ENCODE measurements at places on chromosomes 6 and 20.

DNA sequence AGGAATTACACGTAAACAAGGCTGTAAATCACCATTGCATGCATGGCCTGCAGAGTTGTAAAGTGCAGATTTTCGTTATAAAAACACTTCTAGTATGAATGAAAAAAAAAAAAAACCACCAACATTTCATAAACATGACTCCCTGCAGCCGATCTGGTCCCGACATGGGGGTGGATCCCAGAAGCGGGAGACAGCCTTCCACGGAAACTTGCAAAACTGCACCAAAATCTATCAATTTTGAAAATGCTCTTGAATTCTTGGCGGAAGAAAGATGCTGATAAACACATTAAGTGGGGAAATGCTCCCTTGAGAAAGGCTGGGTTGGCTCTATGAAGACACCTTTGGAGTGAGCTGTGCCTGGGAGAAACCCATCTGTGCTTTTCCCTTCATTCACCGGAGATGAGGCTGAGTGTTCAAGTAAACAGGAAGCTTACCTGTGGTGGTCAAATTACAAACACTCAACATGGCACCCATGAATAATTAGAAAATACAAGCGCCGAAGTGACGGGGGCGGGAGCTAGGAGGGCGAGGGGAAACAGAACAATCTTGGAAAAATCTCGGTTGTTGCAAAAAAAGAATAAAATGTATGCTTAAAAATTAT, 845 bp upstream of the ANKRD60 start:
- H3K27me3 ChIP-seq, result peaks cover 59% of the 10 kb centered on the region
- no peak for DNase-seq
- H3K4me1 ChIP-seq, result peaks cover 11% of the 10 kb centered on the region
- no peaks in the 10 kb centered on the region for H3K36me3 ChIP-seq

- H3K36me3 ChIP-seq, result no peaks in the 10 kb centered on the region
- no peaks in the 10 kb centered on the region for H3K27me3 ChIP-seq
- no peak for DNase-seq
- no peak overlapping the region for H3K4me3 ChIP-seq
These were observed 76.4 kb upstream of the HS3ST5 start for GRCh38 chr6:114419175-114419574.

DNA sequence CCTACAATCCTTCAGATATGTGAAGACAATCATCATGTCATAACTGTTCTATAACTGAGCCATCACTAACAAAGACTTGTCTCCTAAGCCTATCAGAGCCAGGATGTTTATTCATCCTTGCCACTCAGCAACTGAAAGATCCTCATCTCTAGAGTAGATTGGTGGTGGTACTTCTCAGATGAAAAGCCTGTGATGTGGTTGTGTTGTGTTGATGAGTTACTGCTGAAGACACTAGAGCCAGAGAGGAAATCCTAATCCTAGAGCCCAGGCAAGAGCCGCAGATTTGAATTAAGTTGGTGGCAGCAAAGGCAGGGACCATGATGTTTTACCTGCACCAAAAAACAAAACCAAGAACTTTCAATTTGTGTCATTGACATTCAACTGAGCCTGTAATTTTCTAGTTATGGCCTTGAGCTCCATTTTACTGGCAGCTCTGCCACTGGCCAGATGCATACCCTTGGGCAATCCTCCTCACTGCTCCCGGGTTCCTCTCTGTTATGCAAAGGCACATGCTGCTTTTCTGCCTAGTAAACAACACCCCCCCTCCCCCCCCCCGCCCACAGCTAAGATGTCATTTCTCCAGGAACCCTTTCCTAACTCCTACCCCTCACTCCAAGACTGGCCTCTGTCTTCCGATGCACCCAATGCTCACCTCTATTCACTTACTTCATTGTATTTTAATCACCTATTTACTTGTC, 50.2 kb upstream of the REV3L start:
- H3K4me3 ChIP-seq, result no peak overlapping the region
- DNase-seq, result no peak
- no peaks in the 10 kb centered on the region for H3K27me3 ChIP-seq
- no peaks in the 10 kb centered on the region for H3K36me3 ChIP-seq
- H3K4me1 ChIP-seq, result peaks cover 45% of the 10 kb centered on the region

GRCh38 chr20:22762576-22763256, 178.3 kb upstream of the FOXA2 start:
- H3K36me3 ChIP-seq, result no peaks in the 10 kb centered on the region
- no peaks in the 10 kb centered on the region for H3K4me1 ChIP-seq
- H3K4me3 ChIP-seq, result no peak overlapping the region
- H3K27me3 ChIP-seq, result no peaks in the 10 kb centered on the region

GRCh38 chr20:48613926-48614325, 213.9 kb downstream of the PREX1 start:
- H3K27me3 ChIP-seq, result peaks cover 2% of the 10 kb centered on the region
- DNase-seq, result no peak
- H3K27ac ChIP-seq, result no peak overlapping the region
- H3K36me3 ChIP-seq, result no peaks in the 10 kb centered on the region
- no peak overlapping the region for H3K4me3 ChIP-seq
- no peaks in the 10 kb centered on the region for H3K4me1 ChIP-seq

- no peaks in the 10 kb centered on the region for H3K36me3 ChIP-seq
- H3K27ac ChIP-seq, result no peak overlapping the region
- no peaks in the 10 kb centered on the region for H3K27me3 ChIP-seq
- H3K4me3 ChIP-seq, result no peak overlapping the region
- DNase-seq, result no peak
These were observed 611.0 kb upstream of the FLRT3 start for GRCh38 chr20:14948416-14948815.

DNA sequence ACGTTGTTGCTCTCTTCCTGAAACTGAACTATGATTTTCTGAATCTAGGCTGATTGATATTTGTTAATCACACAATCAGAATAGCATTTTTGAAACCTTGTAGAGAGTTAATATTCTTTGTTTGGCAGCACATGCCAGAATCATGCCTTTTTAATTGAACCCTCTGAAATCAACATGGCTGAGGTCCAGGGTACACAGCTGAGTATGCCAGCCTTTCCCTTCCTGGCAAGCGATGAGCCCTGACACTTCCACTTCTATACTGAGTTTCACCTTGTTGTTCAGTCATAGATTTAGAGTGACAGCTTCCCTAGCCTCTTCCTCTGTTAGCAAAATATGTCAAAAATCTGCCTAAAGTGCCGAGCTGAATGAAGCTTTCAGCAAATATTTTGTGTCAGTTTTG, 6.8 kb downstream of the HDDC2 start:
- no peak for DNase-seq
- H3K4me1 ChIP-seq, result no peaks in the 10 kb centered on the region
- H3K27ac ChIP-seq, result no peak overlapping the region
- H3K36me3 ChIP-seq, result peaks cover 15% of the 10 kb centered on the region

DNA sequence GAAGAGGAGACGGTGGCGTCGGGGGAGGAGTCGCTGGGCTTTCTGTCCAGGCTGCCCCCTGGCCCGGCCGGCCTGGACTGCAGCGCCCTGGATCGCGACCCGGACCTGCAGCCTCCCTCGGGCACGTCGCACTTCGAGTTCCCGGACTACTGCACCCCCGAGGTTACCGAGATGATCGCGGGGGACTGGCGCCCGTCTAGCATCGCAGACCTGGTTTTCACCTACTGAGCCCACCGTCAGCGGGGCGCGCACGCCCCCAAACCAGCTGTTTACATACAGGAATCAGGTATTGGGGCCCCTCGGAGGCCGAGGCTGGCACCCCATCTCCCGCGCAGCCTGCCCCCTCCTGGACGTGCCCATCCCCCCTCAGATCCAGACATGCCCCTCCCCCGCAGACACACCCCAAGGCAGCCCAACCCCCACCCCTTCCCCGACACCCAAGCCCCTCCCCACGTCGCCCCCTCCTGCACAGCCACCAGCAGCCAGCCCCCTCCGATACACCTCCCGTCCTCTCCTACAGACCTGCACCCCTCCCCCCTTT, 1.4 kb downstream of the SOX12 start:
- no peak for DNase-seq
- H3K36me3 ChIP-seq, result peaks cover 25% of the 10 kb centered on the region
- no peak overlapping the region for H3K27ac ChIP-seq
- peak overlapping the region; percentile 94 for H3K4me3 ChIP-seq
- no peaks in the 10 kb centered on the region for H3K27me3 ChIP-seq

- DNase-seq, result no peak
- no peaks in the 10 kb centered on the region for H3K36me3 ChIP-seq
- H3K4me3 ChIP-seq, result peak overlapping the region; percentile 17
- no peak overlapping the region for H3K27ac ChIP-seq
- H3K27me3 ChIP-seq, result no peaks in the 10 kb centered on the region
- peaks cover 26% of the 10 kb centered on the region for H3K4me1 ChIP-seq
These were observed 30.9 kb upstream of the RPP40 start for GRCh38 chr6:5034736-5035135.

DNA sequence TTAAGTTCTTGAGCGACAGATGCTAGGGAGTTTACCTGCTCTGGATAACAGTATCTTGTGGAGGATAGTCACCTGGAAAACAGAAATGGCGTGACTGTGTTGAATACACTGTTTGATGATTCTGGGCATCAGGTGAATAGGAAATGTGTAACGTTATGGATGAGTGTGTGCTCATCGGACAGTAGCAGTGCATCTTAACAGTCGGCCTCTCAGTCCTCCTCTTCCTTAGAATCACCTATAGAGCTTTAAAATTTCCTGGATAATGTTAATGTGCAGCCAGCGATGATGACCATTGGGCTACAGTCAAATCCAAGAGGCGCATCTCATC, 217.7 kb downstream of the OR2B2 start:
- H3K27ac ChIP-seq, result peak overlapping the region; percentile 84
- H3K36me3 ChIP-seq, result no peaks in the 10 kb centered on the region
- DNase-seq, result no peak
- no peaks in the 10 kb centered on the region for H3K27me3 ChIP-seq
- H3K4me3 ChIP-seq, result peak overlapping the region; percentile 84
- H3K4me1 ChIP-seq, result peaks cover 9% of the 10 kb centered on the region

DNA sequence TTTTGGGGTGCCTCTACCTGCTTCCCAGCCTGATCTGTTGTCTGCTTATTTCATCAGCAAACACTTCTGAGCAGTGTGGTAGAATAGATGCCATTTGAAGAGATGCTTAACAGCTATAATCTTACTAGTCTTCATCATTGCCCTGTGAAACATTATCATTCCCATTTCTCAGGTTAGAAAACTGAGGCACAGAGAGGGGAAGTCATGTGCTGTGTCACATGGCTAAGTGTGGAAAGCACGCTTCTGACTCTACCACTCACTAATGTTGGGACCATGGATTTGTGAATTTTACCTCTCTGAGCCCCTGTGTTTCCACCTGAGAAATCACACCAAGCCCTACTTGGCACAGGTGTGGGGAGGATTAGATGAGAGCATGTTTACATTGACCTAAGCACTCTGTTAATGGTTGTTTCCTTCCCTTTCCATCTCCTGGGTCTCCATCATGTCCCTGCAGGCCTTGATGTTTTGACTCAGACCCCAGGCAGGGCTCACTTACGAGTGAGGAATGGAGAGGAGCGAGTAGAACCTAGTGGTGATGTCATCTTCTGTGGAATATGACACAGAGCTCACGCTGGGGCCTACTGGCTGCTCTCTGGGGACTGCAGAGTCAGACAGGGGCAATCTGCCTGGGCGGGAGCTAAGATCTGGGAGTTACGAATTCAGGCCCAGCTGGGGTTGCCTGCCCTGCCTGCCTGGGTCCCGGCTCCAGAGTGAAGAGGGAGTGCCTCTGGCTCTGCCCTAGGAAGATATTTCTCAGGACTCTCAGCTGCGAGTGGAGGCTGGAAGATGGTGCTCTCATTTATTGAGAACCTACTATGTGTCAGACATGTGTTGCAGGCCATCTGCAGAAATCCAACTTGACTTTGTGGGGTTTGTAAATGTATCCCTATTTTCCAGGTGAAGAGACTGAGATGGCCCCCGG, 64.3 kb downstream of the CDH22 start:
- H3K4me3 ChIP-seq, result no peak overlapping the region
- H3K27me3 ChIP-seq, result peaks cover 45% of the 10 kb centered on the region

- no peak overlapping the region for H3K4me3 ChIP-seq
- DNase-seq, result no peak
- H3K27me3 ChIP-seq, result no peaks in the 10 kb centered on the region
- no peak overlapping the region for H3K27ac ChIP-seq
- H3K36me3 ChIP-seq, result no peaks in the 10 kb centered on the region
These were observed 139.3 kb downstream of the FOXC1 start for GRCh38 chr6:1749041-1749440.

DNA sequence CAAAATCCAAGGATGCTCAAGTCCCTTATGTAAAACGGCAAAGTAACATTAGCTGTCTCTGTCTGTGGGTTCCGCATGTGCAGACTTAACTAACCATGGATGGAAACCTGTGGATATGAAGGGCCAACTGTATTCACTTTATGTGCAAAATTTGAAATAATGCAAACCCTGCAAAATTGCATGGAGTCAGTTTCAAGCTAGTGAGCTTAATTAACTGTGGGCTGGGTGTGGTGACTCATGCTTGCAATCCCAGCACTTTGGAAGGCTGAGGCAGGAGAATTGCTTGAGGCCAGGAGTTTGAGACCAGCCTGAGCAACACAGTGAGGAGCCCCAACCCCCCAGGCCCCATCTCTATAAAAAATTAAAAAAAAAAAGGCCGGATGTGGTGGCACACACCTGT, 81.4 kb downstream of the ANKS1A start:
- H3K27ac ChIP-seq, result no peak overlapping the region
- DNase-seq, result no peak
- no peaks in the 10 kb centered on the region for H3K27me3 ChIP-seq
- H3K4me3 ChIP-seq, result no peak overlapping the region

- H3K27me3 ChIP-seq, result peaks cover 22% of the 10 kb centered on the region
- no peaks in the 10 kb centered on the region for H3K36me3 ChIP-seq
- DNase-seq, result no peak
- H3K27ac ChIP-seq, result no peak overlapping the region
- H3K4me1 ChIP-seq, result peaks cover 3% of the 10 kb centered on the region
These were observed 76.7 kb upstream of the IYD start for GRCh38 chr6:150291968-150292710.

GRCh38 chr6:42572523-42572922, 8.7 kb downstream of the UBR2 start:
- peak overlapping the region; percentile 6 for H3K27ac ChIP-seq
- peak; percentile 57 for DNase-seq
- peak overlapping the region; percentile 8 for H3K4me3 ChIP-seq
- peaks cover 22% of the 10 kb centered on the region for H3K4me1 ChIP-seq

GRCh38 chr6:107280791-107281190, 165.5 kb upstream of the BEND3 start:
- no peak overlapping the region for H3K27ac ChIP-seq
- H3K4me1 ChIP-seq, result no peaks in the 10 kb centered on the region
- no peaks in the 10 kb centered on the region for H3K36me3 ChIP-seq
- H3K4me3 ChIP-seq, result no peak overlapping the region
- no peak for DNase-seq

DNA sequence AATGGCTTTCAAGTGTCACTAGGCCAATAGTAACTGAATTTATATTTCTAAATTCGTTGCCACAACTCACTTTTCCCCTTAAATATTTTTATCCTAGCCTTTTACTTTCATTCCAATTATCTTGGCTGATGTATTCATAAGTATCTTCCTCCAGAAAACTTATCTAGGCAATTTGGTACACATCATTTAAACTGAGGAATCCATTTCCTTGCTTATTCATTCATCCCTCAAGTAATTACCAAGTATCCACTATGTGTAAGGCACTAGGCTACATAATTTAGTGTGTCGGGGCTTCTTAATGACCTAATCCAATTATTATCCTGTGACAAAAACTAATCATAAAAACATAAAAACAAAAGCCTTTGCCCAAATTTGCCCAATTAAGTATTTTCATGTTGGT, 258.3 kb upstream of the TCF21 start:
- H3K4me3 ChIP-seq, result no peak overlapping the region
- DNase-seq, result no peak
- H3K36me3 ChIP-seq, result no peaks in the 10 kb centered on the region
- peaks cover 3% of the 10 kb centered on the region for H3K27me3 ChIP-seq

GRCh38 chr6:17494177-17494576, 100.8 kb downstream of the CAP2 start:
- no peak overlapping the region for H3K27ac ChIP-seq
- no peaks in the 10 kb centered on the region for H3K4me1 ChIP-seq
- H3K36me3 ChIP-seq, result no peaks in the 10 kb centered on the region
- H3K4me3 ChIP-seq, result no peak overlapping the region
- DNase-seq, result no peak
